ENCODE measurements at places on chromosomes 1 and 21.

DNA sequence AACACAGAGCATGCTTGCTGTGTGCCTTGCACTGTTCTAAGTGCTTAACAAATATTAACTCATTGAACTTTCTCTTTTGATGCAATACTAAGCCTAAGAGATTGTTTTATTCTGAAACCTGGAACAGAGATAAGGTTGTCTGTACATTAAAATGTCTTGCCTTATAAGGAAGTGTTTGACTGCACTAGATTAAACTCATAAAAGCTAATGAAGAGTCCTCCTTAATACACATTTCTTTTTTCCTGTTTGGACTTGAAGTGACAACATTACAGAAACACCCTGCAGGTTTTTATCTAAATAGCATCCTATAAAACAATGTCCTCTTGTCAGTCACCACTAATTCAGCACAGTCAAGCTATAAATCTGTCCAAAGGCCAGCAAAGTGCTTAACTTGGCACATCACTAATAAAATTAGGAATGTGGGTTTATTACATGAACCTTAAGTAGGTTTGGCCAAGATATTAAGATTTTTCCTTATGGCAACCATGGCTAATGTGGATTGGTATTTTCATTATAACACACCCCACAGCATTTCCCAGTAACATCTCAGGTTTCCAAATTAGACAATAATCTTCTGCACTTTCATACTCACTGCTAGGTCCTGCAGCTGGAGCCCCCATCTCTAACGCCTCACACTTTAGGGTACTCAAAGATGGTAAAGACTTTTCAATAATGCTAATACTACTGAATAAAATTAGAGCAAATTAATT is 389.7 kb downstream of the LMO4 start:
- DNase-seq = no peak

GRCh38 chr1:17281775-17282181 is 26.2 kb upstream of the PADI4 start:
- no peak for DNase-seq

DNA sequence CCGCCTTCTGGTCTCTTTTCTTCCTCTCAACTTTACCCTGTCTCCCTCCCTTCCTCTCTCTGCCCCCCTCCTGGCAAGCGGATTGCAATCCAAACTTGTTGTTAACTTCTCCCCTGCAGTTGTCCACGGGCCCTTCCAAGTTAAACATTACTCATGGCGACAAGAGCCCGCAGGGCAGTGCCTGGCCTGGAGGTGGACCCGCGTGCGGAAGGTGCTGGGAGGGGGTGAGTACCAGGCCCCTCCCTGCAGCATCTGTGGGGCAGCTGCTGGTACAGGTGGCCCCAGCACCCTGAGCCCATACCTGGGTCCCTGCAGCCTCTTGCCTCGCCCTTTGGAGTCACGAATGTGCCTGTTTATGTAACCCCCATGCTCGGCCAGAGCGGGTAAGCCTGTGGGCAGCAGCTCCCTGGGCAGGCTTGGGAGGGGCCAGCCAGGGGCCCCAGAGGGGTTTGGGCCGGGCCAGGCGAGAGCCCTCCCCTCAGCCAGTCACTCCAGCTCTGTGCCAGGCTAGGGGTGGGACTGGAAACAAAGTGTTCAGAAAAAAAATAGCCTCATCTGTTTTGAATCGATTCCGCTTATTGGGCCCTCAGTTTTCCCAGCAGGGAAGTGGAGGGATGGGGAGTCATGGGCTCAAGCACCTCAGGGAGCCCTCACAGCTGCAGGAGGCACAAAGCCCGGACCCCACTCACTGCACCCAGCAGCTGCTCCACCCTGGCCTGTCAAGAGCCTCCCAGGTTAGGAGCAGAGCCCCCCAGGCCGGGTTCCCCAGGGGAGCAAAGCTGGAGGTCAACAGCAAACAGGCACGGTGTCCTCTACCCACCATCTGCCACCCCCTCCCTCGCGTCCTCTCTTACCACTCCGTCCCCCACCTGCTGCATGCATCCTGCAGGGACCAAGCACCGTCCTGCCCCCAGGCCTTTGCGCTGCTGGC is 14.0 kb upstream of the FAAP20 start:
- no peak for DNase-seq

GRCh38 chr1:62436039-62436465 is 797 bp upstream of the USP1 start:
- peak; percentile 88 for DNase-seq

GRCh38 chr21:44800971-44801467 is 601 bp downstream of the UBE2G2 start:
- DNase-seq = no peak

- DNase-seq = no peak
Observed at GRCh38 chr1:192401825-192402224, 85.0 kb downstream of the RGS21 start.

DNA sequence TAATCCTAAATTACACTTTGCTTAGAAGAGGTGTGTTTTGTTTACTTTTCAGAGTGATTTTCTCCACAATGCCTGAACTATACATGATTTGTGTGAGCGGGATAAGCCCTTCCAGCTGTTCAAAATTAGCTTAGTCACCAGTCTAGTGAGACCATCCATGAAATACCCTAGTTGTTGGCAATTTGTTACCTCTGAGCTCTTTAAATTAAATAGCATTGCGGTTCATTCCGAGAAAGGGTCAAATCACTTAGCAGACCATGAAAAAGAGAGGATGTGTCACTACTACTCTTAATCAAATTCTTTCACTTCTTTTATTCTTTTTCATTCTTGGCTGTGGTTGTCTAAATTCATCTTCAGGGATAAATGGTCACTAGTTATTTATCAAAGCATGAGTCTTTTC is 11.9 kb upstream of the VAV3 start:
- DNase-seq = no peak

DNA sequence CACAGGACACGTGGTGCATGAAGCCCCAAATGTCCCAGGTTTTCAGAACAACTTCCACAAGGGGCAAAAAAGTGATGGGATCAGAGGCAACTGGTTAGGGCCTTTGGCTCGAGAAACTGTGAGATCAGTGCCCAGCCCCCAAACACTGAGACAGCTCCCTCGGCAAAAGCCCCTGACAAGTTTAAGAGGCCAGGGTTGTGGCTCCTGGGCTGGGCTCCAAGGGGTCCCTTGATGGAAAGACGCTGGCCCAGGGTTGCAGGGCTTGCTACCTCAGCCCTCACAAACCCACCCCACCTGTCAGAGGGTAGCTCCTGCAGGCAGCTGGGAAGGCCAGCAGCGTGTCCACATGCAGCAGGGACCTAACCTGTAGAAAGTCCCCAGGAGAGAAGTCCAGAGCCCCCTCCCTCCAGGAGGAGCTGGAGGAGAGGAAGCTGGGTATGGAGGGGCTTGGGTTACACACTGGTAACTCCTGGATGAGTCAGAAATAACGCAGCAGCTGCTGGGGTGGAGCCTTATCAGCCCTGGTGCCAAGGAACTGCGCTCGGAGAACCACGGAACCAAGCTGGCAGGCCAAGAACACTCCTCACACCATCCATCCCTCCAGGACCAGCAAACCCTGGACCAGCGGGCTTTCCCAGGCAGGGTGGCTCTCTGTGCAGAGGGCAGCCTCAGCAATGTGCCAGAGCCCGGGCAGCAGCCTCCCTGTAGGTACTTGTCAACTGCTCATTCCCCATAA is 37.5 kb downstream of the CTNNBIP1 start:
- no peak for DNase-seq

- no peak for DNase-seq
Observed at GRCh38 chr1:174480324-174480723, 32.6 kb downstream of the GPR52 start.

- no peak for DNase-seq
Observed at GRCh38 chr1:226738995-226739695, at the start of gene ITPKB. Gene ITPKB, minus strand, starts transcription at chr1:226739282. Its CDS starts 1,824 bp downstream, at chr1:226737458.

- DNase-seq = no peak
Observed at GRCh38 chr1:179082333-179082998, 596 bp downstream of the TOR3A start.

DNA sequence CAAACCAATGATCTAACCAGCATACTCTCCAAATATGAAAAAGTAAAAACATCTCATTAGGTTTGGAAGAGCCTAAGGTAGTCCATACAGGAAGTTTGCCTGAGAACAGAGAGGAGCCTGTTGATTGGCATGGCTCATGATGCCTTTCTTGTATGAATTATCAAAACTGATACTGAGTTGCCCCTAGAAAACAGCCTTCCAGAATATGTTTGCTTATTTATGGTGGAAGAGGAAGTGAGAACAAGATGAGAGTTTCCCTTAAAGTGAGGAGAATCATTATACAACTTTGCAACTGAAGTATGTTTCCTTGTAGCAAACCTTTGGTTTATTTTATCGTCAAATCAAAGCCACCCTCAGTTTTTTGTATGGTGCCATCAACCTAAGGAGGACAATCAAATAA is 23.8 kb upstream of the KIAA1614 start:
- DNase-seq = no peak

GRCh38 chr1:176831150-176831549 is 333.4 kb downstream of the ASTN1 start:
- no peak for DNase-seq

DNA sequence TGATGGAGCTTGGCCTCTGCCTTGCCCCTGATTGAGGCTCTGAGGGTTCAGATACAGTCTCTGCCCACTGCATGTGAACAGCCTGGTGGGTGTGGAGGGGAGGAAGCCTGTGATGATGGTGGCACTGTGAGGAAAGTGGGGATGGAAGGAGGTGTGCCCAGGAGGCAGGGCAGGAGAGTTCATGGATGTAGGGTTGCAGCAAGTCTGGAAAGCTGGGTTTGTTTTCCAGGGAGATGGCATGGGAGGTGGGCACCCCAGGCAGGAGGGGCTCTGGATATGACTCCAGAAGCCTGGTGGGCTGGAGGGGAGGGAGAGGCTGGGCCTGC is 63.2 kb downstream of the ADARB1 start:
- no peak for DNase-seq

DNA sequence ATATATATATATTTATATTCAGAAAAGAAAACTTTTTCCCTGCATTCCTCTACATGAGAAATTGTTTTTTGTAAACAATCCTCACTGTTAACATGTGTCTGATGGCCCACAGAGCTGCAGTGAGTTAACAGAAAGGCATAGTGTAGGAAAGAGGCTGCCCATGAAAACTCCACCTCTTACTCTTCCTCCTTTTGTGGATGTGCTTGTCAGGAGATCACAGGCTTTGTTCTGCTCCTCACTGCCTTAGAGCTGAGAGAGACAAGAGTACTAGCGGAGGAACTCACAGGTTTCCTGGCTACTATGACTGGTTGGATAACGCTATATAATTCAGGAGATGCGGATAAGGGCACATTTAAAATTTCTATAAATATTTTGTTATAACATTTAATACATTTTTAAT is 200.6 kb downstream of the BRINP3 start:
- no peak for DNase-seq

DNA sequence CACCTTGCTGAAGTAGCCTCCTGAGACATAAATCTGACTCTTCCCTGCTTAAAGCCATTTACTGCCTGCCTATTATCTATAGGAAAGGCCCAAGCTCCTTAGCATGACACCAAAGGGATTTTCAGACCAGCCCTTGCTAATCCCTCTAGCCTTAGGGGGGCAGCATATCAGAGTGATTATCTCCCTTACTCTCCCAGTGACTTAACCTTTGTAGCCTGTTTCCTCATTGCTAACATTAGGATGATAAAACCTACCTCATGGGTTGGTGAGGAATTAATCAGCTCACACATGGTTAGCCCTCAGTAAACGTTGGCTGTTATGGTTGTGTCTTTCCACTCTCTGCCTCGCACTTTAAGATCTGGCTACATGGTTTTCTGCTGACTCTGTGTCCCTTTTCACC is 70.1 kb downstream of the ROR1 start:
- no peak for DNase-seq

DNA sequence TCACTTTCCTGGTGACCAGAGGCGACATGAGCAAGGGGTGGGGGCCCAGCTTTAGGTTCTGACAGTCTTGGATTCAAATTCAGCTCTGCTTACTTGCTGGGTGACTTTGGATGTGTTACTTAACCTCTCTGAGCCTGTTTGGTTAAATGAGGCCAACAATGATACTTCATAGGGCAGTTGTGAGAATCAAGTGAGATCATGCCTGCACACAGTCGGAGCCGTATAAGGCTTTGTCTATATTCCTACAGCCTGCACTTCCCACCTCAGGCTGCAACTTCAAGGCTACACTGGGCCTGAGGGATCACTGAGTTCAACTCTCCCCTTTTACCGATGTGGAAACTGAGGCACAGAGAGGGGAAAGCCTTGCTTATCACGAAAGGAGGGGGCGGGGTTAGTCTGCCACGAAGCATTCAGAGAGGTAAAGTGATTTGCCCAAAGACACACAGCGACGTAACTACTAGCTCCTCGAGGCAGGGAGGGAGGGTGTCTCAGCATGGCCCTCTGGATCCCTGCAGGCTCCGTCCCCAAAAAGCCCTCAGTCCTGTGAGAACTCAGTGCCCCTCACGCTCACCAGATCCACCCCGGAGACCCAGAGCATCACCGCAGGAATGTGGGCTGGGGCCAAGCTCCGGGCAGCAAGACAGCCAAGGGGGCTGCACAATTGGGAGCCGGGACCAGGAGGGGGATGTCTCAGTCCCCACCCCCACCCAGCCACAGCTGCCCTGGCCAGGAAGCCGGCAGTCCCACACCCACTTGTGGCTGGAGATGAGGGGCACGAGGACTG is 25.0 kb downstream of the SDC3 start:
- no peak for DNase-seq

- DNase-seq = no peak
Observed at GRCh38 chr1:207841901-207842300, 69.0 kb downstream of the CD34 start.

DNA sequence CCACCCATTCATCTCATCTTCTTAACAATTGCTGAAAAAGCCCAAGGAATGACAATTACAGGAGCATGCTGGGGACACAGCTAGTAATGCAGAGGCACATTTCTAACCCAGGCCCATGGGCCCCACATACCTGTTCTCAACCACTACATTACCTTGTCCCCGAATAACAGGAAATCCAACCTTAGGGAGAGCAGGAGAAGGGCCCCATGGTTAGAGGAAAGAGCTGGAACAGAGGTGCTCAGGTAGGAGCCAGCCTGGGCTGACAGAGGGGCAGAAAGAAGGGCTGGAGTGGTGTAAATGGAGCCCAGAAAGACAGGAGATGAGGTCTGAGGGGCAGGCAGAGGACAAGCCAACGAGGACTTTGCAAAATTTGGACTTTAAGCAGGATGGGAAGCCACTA is 11.4 kb upstream of the S100A8 start:
- no peak for DNase-seq

DNA sequence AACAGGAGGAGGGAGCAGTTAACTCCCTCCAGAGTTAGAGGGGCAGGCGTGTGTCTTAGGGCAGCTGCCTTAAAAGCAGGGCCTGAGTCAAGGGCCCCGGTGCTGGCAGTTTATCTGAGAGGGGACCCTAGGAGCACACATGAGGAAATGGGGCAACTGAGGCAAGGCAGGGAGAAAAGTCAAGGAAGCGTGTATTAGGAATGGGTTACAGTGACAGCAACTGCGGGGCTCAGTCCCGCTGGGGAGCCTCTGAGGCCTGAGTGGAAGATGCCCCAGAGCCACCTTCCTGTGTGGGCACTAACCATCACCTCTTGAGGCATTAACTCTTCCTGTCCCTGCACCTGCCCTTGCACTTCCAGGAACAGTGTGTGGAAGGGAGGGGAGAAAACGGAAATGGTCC is 276.3 kb downstream of the MATN1 start:
- no peak for DNase-seq

- DNase-seq = no peak
Observed at GRCh38 chr1:225318706-225319575, 108.9 kb downstream of the LBR start.

All from stimulated activated CD4-positive, alpha-beta T cell treated with anti-CD3 and anti-CD28 coated beads, TNF-alpha, amount 100 ng/mL, for 4 hours (primary cell).